ENCODE measurements at places on chromosomes 11 and 22.

DNA sequence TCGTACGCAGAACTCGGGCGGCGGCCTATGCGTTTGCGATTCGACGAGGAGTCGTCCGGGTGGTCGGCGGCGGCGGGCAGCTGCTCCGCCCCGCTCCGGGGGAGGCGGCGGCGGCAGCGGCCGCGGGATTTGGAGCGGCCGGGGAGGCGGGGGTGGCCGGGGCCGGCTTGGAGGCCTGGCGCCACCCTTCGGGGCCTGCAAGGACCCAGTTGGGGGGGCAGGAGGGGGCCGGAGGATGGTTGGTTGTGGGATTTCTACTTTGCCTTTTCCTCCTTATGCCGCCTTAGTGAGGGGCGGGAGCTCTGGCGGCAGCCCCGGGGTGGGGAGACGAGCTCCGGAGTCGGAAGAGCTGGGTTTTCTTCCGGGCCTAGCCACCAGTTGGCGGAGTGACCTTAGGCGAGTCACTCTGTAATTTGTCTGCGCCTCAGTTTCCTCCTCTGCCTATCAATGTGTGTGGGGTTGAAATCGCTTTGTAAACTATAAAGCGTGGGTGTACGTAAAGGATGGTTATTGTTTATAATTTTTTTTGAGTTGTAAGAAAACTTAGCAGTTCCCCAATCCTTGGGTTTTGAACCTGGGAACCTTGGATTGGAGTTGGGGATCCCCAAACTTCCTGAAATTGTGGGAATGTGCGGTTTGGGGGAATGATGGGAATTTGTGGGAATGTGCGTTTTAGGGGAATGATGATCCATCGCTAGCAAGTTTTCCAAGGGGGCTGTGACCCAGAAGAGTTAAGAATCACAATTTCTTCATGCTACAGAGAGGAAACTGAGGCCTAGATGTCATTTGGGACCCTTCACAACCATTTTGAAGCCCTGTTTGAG is 679 bp downstream of the TUG1 start:
- DNase-seq: peak; percentile 37

DNA sequence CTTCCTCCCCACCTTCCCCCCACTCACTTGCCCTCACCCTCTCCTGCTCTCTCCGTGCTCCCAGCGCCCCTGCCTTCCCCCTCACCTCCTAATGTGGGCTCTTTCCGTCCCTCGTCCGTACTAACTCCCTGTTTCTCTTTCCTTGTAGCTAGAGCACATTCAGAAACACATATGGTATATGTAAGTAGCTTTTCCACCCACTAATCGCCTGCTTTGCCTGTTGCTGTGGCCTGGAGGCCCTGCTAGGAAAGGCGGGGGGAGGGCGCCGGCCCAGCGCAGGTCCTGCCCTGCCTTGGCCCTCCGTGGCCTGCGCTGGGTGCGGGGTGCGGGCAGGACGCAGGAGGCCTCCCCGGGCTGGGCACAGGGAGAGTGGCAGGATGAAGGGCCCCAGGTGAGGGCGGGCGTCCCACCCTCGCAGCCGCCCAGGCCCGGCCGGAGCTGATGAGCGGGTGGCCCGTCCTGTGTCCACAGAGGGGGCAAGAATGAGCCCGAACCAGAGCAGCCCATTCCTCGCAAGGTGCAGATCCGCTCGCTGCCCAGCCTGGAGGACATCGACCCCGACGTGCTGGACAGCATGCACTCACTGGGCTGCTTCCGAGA is 41.7 kb downstream of the MOB2 start:
- no peak for DNase-seq

DNA sequence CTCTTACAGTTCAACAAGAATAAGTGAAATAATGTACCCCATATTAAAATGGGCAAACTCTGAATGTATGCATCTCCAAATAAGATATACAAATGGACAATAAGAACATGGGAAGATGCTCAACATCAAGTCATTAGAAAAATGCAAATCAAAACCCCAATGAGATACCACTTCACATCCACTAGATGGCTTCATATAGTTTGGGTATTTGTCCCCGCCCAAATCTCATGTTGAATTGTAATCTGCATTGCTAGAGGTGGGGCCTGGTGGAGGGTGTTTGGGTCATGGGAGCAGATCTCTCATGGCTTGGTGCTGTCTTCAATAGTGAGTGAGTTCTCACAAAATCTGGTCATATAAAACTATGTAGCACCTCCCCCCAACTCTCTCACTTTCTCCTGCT is 5.7 kb downstream of the MPZL2 start:
- no peak for DNase-seq

- DNase-seq: no peak
Measured at GRCh38 chr11:75155570-75156422, 4.9 kb downstream of the SLCO2B1 start.

DNA sequence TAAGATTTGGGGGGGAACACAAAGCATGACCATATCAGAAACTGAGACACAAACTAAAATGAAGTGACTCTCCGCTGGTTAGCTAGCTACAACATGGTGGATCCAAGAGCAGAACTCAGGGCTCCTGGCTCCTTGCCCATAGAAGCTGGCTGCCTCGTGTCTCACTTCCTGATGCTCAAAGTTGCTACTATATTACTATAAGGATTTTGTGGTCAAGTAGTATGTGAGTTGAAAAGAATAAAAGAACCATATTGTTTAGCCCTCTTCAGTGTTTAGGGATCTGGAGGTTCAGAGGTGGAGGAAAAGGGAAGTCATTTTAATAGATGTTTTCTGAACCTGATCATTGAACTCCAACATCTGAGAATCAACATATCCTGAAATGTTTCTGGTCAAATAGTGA is 16.9 kb upstream of the SIK2 start:
- no peak for DNase-seq

GRCh38 chr11:30561691-30562415 is 24.3 kb downstream of the MPPED2 start:
- DNase-seq: no peak

- DNase-seq: peak; percentile 76
Measured at GRCh38 chr22:17785185-17786184, 11.2 kb upstream of the BID start.

- no peak for DNase-seq
Measured at GRCh38 chr11:64629796-64630562, 39.0 kb downstream of the SLC22A12 start.

GRCh38 chr11:86138958-86139357 is 70.1 kb upstream of the PICALM start:
- DNase-seq: no peak

- no peak for DNase-seq
Measured at GRCh38 chr22:29769723-29770321, 2.7 kb downstream of the UQCR10 start.

DNA sequence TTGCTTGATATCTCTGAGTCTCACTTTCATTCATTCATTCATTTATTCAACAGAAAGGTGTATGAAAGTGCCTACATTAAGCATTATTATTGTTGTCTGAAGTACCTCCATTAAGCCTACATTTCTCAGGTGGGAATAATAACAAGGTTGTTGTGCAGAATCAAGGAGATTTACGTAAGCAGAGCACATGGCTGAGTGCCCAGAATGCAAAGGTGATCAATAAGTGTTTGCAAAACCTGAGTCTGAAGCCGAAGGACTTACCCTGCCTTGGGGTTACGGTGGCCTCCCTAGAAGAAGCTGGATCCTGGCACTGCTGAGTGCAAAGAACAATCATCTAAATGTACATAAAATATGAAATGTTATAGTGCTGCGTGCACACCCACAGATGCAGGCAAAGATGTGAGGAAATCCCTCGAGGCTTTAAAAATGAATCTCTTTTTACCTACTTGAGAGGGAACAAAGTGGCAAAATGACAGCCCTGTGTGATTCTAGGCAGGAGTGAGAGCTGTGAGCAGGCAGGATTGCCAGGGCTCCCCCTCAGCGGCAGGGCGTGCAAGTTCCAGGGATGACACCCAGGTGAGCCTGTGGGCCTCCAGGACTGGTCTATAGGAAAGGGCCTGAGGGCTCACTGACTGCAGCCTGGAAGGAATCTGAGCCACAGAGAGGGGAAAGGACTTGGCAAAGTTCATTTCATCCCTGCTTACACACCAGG is 133.1 kb upstream of the TBCEL start:
- DNase-seq: no peak

DNA sequence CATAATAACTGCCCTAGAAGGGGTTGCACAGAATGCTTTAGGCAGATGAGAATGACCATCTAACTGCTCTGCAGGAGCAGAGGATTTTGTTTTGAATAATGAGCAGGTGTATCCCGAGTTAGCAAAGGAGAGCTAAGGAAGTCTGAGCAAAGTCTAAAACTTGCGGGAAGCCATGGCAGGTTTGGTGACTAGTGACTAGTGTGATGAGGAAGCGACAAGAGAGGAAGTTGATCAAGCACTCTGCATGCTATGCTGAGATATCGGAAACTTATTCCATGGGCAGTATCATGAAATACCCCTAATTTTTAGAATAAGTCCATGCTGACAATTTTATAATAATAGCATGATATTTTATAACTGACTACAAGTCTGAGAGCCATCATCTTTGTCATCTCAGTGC is 12.9 kb downstream of the OLFML1 start:
- DNase-seq: no peak

DNA sequence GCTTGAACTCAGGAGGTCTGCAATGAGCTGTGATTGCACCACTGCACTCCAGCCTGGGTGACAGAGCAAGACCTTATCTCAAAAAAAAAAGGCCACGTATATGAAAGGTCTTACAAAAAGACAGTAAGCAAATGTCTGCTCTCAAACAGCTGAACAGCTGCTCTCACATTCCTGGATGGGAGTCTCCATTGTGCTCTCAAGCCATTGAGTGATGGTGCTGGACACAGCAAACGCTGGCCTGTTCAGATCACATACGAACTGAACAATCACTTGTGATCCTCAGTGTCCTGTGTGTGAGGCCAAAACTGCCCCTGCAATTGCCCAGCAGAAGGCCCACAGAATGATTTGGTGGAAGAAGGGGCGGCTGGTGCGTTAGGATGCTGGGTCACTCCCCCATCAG is 34.4 kb upstream of the YWHAH start:
- DNase-seq: no peak

GRCh38 chr11:30342736-30343166 is 19.8 kb downstream of the ARL14EP start:
- no peak for DNase-seq

DNA sequence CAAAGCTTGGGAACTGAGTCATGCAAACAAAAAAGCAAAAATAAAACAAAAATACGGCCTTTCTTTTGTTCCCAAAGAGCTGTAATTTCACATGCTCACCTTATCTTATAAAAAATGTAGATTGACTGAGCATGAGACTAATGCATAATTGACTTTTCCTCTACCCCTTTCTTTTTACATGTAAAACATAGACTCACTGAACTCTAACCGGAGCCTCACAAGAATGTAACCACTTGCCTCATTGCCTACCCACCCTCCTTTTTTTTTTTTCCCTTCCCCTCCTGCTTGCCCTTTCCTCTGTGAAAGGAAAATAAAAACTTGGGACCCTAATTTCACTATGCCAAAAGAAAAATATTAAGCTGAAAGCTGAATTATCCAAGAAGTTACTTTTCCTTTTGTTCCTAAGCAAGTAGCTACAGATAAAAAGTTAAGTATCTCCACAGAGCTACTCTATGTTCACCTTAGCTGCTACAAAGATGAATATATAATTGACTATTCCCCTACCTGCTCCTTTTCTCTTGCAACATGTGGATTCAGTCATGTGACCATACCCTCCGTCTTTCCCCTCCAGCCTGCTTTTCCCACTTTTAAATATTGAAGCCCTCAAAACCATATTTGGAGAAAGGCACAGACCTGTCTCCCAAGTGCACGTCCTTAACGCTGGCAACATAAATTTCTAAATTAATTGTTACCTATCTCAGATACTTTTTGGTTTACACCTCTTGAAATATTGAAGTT is 39.6 kb upstream of the WEE1 start:
- DNase-seq: no peak

DNA sequence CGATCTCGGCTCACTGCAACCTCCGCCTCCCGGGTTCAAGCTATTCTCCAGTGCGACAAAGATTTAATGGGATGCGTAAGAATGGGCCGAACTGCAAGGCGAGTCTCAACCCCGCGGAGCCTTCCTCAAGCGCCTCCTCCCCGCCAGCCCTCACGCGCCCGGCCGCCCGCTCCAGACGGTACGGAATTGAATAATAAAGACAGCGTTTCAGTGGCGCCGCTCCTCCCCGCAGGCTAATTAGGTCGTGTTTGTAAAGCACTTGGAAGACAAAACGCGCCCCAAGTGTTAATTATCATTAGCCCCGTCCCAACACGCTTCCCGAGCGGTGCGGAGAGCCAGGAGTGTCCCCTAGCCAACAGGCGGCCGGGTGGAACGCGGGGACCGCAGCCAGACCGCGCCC is 192.0 kb downstream of the BUD13 start:
- no peak for DNase-seq

- no peak for DNase-seq
Measured at GRCh38 chr22:41401781-41402648, 20.3 kb downstream of the TEF start.

DNA sequence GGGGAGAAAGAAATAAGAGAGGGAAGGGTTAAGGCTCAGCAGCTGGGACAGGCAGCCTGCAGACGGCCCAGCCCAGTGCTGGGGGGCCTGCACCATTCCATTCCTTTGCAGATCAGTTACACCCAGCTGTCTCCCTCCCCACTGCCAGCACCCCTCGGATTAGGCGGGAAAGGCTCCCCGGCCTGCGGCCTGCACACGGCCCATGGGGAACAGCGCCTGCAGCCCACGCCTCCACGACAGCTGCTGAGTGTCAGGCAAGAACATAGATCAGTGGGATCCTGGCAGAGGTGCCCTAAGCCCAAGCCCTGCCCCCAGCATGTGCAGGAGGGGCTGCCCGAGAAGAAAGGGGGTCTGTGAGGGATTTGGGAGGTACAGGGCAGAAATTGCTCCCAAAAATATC is 65.8 kb upstream of the MYOD1 start:
- no peak for DNase-seq

DNA sequence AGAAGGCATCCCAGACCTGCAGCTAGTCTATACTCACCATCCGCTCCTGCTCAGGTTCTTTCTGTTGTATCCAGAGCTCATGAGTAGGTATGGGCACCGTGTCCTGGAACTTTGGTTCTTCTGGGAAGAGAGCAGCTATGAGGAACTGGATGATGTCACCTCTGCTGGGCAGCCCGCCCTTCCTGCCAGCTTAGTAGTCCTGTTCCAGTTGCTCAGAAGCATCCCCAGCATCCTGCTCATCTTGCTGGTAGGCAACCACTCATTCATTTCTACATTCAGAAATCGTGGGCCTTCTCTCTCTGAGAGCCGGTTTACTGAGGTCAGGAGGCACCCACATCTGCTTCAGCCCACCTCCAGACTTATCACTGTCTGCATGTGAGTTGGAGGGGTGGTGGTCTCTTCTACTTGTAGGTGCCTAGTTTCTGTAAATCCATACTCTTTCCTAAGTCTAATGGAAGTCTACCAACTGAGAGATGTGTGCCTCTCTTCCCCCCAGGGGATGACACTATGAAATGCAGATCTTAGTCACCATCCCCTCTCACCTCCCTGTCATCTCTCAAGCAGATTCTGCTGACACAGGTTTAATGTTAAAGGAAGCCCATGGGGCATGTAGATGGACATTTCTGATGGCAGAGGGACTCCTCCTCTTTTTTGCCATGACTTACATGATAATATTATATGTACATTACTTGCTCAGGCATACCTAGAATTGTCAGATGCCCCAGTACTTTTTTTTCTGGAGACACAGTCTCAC is 29.6 kb upstream of the CCDC134 start:
- DNase-seq: no peak

GRCh38 chr22:45657701-45658100 is 13.9 kb upstream of the ATXN10 start:
- DNase-seq: no peak

- DNase-seq: no peak
Measured at GRCh38 chr22:31120642-31121041, 2.1 kb upstream of the INPP5J start.
